ENCODE measurements at places on chromosomes 5 and 9.

DNA sequence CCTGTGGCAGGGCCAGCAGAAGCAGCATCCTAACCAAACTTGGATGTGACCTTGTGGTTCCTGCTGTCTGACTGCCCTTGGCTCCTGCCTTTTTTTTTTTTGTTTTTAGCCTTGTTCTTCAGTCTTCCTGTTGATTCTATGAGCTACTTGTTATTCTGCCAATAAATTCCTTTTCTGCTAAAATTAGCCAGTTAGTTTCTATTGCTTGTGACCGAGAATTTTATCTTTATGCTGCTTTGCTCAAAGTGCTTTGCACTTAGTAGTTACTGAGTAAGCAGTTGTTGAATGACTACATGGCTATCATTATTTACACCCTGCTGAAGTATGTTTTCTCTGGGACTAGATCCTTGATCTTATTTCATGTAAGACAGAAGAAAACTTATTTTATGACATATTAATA is 20.8 kb upstream of the ATG10 start:
- DNase-seq, result no peak

GRCh38 chr5:83331842-83332241 is 139.7 kb upstream of the VCAN start:
- DNase-seq, result no peak

DNA sequence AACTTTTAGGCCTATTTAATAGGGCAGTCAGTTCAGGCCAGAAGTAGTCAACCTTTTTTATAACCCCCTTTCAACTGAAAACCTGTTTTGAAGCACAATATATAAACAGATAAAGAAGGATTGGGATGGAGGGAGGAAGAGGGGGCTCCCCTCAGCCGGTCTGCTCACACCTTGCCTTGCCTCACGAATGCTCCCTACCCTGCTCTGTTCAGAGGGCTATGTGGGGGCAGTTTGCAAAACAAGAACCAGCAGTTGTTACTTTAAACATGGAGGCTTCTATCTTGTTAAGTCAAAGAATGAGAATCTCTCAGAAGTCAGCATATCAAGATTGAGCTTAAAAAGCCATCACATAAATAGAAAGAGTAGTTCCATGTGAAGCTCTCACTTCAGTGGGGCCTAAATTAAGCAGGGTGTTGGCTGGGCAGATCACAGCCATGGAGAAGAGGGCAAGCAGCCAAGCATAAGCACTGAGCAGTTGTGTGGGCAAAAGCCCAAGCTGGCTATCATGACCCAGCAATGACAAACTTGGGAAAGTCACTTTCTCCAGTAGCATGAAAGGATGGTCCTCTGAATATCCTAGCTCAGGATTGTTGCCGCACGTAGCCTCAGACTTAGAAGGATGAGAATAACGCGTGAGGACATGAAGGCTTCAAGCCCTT is 70.6 kb downstream of the ALDH1A1 start:
- DNase-seq, result peak; percentile 67

DNA sequence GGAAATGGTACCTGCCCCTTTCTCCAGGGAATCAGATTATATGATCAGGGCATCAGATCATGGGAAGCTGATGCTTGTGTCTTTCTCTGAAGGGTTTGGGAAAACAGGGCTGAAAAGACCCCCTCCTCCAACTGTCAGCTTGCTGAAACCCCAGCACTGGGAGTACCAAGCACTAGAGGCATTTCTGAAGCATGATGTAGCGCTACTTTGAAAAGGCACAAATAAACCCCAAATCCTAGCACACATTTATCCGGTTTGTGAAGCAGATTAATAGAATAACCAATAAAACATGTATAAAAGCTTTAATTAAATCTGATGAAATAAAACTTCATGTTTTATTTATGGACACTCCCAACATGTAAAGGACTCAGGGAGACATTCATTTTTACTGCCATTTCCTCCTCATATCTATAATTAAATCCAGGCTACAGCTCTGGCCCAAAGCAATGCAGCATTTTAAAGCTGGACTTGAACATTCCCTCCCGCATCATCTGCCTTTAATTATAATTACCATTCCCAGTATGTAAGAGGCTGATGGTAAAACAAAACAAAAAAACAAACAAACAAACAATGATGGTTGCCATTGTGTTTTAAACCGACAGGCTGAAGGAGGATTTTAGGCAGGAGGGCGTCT is 298.2 kb upstream of the RFX3 start:
- no peak for DNase-seq

DNA sequence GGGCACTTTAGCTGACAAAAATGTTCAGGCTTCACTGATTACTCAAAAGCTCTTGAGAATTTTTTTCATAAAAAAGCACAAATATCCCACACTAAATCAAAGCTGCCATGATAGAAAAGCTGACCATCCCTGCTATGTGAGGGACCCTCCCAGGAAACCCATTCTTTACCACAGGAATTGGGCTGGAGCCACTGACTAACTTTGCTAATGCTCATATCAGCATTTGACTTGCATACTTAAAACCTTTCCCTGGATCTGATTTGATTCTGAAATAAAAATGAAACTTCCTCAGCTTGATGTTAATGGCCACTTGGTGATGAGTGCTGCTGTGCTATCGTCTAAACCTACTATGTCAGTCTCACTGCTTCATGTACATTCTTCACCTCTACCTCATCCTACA is 243.6 kb downstream of the PRELID2 start:
- DNase-seq, result no peak
